BE2C (cell line): ENCODE measurements at places on chromosomes 16 and 17.

DNA sequence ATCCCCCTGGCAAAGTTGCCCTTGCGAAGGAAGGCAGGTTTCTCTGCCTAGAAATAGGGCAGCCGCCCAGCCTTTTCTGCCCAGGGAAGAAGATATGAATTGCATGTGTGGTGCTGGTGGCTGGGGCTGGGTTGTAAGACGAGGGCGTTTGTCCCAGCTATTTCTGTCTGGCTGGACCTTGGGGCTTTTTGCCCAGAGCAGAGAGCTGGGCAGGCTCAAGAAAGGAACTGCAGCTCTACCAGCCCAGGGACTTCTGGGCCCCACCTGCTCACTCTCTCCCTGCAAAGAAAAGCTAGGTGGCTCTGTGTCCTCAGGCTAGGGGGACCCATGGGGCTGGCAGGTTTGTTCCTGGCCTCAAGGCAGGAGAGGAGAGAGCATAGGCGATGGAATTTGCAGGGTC, 586 bp downstream of the CACNG1 start:
- no peak for DNase-seq

DNA sequence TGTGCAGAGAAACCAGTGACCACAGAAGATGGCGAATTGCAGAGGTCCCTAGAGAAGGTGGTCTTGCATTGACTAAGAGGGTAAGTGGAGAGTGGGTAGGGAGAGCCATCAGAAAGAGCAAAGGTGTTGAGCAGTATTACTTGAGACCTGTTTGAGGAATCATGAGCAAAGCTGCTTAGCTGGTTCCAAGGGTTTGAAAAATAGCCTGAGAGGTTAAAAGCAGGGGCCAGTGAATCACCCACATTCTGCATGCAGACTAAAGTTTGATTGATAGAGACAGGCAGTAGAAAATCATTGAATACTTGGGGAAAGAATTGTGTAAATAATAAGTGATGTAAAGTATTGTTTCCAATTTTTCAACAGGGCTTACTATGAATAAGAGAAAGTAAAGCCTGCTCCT, 34.0 kb upstream of the KCNJ16 start:
- no peak for DNase-seq

- no peak for DNase-seq
Measured at GRCh38 chr17:80751946-80752581, 207.4 kb downstream of the RPTOR start.

DNA sequence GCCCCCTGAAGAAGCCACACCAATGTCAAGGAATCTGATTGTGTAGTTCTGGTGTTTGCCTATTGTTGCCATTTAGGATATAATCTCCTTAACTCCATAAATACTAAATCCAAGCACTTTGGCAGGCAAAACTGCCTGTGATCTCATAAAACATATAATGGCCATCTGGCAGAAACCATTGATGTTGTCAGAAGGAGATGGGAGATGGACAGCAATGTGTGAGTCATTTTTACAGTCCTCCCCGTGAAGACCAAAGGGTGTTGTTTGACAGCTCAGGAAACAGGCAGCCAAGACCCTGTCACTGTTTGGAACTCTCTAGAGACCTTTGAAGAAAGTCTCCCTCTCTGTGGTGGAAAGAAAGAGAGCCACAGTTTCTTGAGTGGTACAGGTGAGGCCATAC, 454.1 kb downstream of the HS3ST3B1 start:
- no peak for DNase-seq

GRCh38 chr16:49491106-49491670, 117.6 kb downstream of the C16orf78 start:
- no peak for DNase-seq

- DNase-seq, result peak; percentile 55
Measured at GRCh38 chr17:64491034-64491860, 5.6 kb downstream of the POLG2 start.

DNA sequence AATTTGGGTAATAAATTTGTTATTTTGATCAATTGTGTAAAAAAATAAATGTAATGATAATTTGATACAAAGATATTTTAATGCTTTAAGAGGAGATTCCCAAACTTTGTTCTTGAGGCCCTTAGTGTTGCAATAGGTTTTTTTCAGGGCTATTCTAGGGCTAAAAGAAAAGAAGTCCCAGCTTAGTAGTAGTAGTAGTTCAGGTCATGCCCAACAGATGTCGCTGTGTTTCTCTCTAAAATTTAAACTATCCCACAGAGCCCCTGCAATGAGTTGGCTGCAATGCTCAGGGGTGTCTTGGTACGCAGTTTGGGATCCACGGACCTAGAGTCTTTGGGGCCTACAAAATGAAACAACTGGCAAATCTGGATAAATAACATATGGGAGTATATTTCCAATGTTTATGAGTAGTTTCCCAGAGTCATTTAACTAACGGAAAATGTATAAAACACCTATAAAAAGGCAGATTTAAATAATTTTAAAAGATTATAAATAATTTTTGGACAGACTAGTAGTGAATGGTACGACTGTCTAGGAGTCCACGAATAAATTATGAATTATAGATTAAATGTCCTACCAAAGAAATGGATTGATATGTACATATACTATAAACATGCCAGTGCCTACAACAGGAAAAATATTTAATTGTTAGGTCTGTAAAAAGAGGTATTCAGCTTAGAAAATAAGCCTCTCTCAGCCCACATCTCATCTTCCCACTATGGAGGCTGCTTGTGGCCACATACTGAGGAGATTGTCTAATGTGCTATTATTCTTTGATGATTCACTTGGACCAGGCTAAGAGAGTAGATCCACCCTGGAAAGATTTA, 228.5 kb upstream of the PMFBP1 start:
- peak; percentile 51 for DNase-seq
